SK-N-DZ (cell line): ENCODE measurements at places on chromosomes 12 and 14.

- no peak for DNase-seq
Measured at GRCh38 chr14:105154476-105154871, 14.1 kb downstream of the JAG2 start.

GRCh38 chr12:24902511-24903328 lies 46.2 kb downstream of the BCAT1 start:
- DNase-seq = no peak

DNA sequence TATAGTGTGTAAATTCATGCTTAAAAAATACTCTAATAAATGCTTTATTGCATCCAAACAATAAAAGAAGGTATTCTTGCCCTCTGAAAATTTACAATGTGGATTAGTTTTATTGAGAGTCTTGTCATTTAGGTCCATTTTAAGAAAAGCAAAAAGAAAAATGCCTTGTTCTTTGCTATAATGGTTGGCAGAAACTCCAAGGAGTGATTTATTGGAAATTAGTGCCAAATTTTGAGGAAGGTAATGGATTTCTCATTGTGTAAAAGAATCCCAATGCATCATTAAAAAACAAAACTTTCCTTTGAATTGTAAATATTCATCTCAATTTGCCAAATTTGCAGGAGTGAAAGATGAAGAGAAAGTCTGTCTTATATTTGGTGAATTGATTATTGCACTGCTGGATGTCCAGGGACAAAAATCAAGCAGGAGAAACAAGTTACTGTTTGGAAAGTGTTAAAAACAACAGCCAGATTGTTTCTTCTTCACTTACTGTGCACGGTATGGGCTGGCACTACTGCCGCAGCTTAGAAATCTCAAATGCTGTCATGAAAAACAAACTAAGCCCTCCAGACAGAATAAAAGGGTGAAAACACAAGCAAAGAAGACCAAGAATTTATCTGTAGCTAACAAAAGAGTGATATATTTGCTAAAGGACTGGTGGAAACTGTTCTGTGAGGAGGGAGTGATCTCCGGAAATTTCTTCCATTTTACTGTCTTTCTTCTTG lies 511.7 kb downstream of the TMTC2 start:
- DNase-seq = no peak

DNA sequence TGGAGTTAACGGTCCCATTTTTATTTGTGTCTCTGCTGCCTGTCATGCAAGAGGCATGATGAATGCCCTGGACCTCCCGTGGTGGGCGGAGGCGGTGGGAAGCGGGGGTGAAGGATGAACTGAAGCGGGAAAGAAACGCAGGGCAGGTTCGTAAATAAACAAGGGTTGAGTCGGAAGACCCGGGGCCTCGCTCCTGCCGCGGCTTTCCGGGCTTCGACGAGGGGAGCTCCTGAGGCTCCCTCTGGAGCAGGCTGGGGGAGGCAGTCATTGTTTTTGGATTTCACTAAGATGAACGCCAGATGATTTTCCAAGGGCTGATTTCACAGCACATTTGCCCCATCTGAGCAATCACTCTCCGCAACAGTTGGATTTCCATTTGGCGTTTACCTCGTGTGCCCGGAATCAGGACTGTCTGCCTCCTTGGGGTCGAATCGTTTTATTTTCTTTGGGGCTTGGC lies 130.2 kb downstream of the SLC38A6 start:
- DNase-seq = no peak

- no peak for DNase-seq
Measured at GRCh38 chr14:24289649-24290280, 9.8 kb downstream of the DHRS1 start.

DNA sequence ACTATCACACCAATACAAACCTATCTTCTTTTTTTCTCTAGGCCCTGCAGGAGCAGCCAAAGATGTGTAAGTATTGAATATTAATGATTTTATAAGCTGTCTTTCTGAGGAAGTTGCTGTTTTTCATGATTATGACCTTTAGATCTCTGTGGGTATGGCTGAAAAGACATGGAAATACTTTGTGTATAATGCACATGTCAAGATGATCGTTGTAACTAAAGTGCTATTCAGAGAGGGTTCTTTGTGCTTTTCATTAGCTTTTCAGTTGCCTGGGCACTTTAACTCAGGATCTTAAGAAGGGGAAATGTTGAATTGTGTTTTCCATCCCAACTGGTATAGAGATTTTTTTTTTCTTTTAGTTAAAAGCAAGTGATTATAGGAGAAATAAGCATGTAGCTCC lies 18.1 kb downstream of the C12orf75 start:
- DNase-seq = no peak

- DNase-seq = no peak
Measured at GRCh38 chr12:101863981-101864380, 13.4 kb upstream of the DRAM1 start.

DNA sequence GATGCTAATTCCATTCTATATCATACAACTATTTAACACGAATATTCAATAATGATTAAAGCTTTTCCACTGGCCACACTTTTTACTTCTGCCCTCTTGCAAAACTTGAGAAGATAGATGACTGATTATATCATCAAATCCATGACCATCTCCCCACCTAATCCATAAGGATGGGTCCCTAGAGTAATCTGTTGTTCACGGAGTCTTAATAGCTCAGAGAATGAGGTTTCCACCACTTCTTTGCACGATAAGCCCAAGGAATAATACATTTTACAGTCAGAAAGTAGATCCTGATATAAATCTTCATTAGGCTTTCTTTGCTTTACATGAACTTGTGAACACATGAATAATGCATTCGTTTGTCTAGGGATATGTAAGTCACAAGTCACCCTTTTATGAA lies 527.2 kb downstream of the GALC start:
- DNase-seq = no peak

DNA sequence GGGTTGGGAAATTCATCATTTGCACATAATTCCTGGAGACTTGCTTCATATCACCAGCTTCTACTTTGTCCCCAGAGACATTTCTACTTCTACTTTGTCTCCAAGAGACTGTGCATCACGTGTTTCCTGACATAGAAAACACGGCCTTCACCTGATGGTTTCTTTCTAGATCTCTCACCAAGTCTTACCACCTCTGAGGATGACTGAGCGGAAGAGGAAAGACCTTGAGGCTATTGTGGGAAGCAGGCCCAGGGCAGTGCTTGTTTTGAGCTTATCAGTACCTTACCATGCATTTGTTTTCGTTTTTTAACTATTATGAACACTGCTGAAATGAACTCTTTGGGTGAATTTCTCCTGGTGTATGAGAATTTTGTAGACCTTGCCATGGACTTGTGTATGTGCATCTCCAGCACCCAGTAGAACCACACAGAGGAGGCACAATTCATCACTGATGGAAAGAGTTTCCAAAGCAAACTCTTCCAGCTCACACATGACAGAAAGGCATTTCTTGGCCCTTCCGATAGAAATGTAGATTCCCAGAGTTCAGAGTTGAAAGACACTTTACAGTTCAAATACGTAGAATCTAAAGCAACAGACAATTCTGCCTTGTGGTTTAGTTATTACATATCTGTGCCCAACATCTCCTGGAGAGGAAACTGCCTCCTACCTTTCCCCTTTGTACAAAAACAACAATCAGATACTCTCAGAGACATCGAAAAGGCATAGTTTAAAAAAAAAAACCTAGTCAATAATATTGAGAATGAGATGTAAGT lies 434.7 kb downstream of the FUT8 start:
- no peak for DNase-seq

- no peak for DNase-seq
Measured at GRCh38 chr14:32244404-32244803, 41.3 kb upstream of the RNU6-8 start.

DNA sequence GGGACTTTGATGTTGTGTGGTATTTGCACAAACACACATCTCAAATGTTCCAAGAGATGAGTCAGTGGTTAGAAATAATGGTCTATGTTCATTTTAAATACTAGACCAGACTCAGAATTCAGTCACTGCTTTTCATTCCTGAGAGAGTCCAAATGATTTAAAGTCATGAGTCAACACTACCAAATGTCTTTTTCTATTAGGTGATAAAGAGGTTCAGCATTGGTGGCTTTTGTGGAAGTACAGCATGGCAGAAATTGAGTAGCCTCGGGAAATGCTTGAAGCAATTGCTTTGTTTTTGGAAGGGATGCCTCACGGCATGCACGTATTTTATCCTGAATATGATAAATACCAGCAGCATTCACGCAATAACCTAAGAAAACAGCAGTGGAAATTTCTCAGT lies 115.7 kb downstream of the DIO2 start:
- no peak for DNase-seq

GRCh38 chr12:99390707-99391106 lies 256.8 kb upstream of the GARIN6 start:
- no peak for DNase-seq

- no peak for DNase-seq
Measured at GRCh38 chr12:7376196-7376595, 67.8 kb downstream of the CD163L1 start.

DNA sequence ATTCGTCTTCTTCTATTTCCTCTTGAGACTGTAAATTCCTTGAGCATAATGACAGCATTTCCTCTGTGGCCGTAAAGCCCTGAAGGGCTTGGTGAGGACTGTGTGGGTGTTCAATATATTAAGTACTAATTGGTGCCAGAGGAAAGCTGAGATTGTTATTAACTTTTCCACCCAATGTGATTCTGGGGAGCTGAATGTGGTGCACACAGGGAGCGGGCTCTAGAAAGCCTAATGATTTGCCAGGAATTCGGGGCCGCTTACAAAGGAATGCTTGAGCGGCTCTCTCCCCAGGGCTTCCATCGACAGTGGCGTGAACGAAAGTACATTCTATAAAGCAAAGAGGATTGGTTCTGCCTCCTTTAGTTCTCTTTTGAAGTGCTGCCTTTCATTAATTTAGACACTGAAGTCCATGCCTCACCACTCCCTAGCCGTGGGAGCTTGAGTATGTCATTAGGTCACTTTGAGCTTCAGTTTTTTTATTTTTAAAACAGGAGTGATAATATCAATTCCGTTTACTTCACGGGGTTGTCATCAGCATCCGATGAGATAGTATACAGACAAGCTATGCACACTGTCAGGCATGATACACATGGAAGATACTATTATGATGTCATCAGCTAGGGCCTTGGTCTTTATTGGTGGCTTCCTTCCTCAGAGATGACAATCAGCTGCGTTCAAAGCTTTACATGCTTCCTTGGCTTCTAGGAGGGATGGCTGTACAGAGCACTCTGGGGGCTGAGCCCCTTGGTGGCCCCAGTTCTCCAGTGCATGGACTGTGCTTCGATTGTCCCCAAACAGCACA lies 11.0 kb upstream of the GSG1 start:
- no peak for DNase-seq

DNA sequence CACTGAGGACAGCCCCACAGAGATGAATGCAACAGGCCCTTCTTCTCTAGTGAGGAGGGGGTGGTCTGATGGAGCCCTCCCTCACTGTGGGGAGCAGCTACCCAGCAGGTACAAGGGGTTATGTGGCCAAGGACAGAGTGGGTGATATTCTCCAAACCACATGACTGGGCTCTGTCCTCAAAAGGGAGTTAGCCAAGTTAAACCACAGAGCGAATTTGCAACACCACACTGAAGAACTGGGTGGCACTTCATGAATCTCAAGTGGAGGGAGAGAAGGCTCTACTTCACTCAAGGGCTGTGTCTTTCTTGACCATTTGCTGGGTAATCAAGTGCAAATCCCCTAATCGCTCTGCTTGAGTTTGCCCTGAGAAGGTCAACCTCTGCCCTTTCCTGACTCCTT lies 12.5 kb downstream of the GPR68 start:
- no peak for DNase-seq

DNA sequence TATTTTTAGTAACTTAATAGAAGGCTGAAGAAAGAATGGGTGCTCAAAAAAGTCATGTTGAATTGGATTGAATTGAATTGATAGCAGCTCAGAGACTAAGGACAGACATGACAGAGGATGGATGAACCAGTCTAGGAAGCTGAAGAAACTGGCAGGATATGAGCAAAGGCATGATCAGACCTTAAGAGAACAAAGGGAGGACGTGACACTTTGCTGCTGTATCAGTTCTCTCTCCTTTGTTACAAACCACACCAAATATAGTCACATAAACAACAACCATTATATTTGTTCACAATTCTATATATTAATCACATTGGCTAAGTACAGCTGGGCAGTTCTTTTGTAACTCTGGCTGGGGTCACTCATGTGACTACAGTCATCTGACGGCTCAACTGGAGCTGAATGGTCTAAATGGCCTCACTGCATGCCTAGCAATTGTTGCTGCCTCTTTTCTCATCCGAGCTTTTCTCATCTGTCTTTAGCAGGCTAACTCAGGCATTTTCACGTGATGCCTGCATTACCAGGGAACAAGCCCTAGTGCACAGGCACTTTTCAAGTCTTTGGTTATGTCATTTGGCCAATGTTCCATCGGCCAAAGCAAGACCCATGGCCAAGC lies 355.0 kb downstream of the ETNK1 start:
- no peak for DNase-seq

- DNase-seq = no peak
Measured at GRCh38 chr12:122732170-122732569, 1.5 kb upstream of the HCAR1 start.

GRCh38 chr14:90820958-90821357 lies 4.7 kb upstream of the TTC7B start:
- peak; percentile 15 for DNase-seq

GRCh38 chr14:66085665-66086064 lies 400.5 kb upstream of the CCDC196 start:
- no peak for DNase-seq

GRCh38 chr12:94948232-94948810 lies 55.2 kb downstream of the NDUFA12 start:
- no peak for DNase-seq

DNA sequence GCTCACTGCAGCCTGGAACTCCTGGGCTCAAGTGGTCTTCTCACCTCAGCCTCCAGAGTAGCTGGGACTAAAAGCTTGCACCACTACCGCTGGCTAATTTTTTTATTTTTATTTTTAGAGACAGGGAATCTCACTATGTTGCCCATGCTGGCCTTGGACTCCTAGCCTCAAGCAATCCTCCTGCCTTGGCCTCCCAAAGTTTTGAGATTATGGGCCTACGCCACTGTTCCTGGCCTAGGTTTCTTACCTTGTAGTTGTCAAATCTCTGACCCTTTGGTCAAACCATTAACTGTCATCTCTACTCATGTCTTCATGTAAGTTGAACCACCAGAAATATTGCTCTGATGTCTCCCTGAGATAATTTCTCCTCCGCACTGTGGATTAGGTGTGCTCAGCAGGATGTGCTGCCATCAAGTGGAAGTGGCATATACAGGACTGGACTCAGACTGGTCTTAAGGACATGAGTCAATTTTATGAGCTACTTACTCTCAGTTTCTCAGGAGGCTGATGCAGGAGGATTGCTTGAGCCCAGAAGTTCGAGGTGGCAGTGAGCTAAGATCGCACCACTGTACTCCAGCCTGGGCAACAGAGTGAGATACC lies 28.5 kb downstream of the ACTR6 start:
- DNase-seq = peak; percentile 22

GRCh38 chr14:72753044-72753710 lies 140.7 kb downstream of the DPF3 start:
- DNase-seq = no peak

GRCh38 chr12:52824741-52825410 lies 9.2 kb downstream of the KRT79 start:
- no peak for DNase-seq

GRCh38 chr12:6961278-6961694 lies 9.2 kb downstream of the PHB2 start:
- DNase-seq = no peak
